Tibial nerve (tissue), 4 donors: ENCODE measurements at places on chromosomes 16 and 17.

DNA sequence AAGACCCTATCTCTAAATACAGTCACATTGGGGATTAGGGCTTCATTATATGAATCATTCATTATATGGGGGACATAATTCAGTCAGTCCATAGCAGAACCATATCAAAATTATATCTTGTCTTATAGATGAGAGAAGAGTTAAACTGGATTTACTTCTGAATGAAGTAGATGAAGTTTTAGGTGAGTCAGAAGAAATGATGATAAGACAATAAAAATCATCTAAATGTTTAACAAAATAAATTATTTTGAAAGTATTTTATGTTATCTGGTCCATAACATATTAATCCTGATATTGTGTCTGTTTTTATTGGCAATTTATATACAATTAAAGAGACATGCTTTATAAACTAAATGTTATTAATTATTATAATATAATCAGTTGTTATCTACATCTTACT, 76.9 kb upstream of the EFCAB3 start:
- no peak for DNase-seq

GRCh38 chr17:83037084-83037873, 42.1 kb upstream of the METRNL start:
- DNase-seq = no peak

DNA sequence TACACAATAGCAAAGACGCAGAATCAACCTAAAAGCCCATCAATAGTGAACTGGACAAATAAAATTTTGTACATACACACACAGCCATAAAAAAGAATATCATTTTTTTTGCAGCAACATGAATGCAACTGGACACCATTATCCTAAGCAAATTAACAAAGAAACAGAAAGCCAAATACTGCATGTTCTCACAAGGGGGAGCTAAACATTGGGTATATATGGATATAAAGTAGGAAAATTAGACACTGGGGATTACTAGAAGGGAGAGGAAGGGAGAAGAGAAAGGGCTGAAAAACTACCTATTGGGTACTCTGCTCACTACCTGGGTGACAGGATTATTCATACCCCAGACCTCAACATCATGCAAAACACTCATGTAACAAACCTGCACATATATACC, 28.2 kb downstream of the ADAMTS18 start:
- DNase-seq = no peak

- DNase-seq = no peak
Observed at GRCh38 chr16:1887711-1888354, 15.9 kb upstream of the MEIOB start.

DNA sequence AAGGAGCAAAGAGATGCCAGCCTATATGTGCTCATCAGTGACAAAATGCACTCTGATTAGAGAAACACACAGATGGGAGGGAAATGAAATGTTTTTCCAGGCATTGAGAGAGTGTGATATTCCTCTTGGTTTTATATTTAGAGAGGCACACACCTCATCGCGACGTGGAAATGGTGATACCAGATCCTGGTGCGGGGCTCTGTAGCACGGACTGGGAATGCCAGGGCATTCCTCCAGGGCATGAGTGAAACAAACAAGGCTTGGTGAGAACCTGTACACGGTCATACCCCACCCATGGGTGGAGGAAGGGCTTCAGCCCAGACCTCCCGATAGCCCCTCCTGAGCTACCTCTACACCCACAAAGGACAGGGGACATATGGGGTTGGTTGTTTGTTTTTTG, 280.2 kb downstream of the C16orf95 start:
- no peak for DNase-seq

DNA sequence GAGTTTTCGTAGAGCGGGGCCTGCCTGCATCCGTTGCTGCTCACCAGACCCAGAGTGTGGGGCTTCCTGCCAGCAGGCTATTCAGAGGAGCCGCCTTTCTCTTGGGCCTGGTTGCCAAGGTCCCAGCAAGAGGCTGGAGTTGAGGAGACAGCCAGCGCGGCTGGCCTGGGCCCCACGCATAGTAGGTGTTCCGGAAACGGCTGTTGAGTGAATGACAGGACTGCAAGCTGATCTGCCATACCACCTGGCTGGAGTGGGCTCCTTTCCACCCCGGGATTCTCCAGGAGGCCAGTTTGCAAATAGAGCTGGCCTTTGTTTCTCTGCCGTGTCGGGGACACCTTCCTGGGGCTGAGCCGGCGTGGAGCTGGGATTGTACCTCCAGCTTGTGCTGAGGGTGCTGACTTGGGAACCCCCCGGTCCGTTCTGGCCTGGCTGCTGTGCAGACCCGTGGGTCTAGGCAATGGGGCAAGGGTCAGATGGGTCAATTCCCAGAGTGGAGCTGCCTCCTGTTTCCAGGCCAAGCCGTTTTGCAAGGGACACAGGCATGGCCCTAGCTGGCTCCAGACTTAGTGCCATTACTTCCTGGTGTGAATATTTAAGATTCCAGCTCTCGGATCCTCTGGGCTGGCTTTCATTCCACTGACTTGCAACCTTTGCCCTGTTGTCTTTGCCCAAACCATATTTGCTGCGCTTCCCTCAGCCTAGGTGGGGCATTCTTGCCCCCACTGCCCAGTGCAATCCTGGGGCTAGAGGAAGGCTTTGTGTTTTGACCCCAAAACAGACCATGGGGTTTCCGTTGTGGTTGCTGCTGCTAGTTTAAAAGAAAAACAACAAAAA, 68.8 kb downstream of the CMIP start:
- DNase-seq = no peak
